ENCODE measurements at places on chromosomes 7 and 10.

DNA sequence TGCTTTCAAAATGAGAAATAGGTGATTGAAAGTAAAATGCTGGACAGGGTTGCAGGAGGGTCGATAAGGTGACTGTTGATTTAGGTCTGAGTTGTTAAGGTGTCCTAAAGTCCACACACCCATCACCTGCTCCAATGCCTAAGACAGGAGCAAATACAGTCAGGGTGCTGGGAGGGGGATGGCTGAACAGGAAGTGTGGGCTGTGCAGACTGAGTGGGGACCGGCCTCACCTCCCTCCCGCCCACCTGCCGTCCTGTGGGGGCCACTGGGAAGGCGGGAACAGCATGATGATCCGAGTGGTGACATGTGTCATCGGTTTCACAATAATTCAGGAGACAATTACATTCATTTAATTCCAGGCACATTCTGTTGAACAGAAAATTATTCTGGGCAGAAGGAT, 260.8 kb downstream of the DNAJB6 start:
- no peak for DNase-seq

- DNase-seq: no peak
Observed at GRCh38 chr10:116001262-116001857, 271.6 kb downstream of the GFRA1 start.

DNA sequence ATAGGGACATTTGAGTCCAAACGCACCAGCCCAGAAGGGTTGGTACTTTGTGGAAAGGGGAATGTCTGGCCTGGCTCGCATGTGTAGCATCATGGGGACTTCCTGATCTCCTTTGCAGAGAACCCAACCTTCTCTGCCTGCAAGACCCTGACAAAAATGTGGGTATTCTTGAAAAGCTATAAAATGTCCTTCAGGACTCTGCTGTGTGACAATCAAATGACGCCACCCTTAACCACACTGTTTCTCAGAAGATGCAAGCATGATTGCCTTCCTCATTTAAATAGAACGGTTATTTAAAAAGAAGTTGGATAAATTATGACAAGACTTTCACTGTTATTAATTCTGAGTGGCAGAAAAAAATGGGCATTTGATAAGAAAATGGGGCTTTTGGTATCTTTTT, 15.1 kb upstream of the GPR15LG start:
- no peak for DNase-seq

DNA sequence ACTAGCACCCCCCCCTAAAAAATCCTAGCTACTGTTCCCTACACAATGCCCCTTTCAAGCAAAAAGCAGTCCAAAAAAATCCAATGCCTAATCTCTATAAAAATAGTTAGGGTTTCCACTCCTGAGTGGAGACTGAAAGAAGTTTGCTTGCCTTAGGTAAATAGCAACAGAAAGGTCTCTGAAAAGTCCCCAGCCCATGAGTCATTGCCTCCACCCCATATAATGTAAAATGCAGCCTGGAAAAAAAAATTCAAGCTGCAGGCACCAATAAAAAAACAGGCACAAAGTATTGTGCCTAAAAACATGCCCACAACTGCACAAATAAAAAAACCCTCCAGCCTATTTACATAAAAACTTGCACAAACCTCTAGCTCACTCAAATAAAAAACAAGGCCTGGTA, 47.5 kb downstream of the ZNF680 start:
- DNase-seq: no peak

GRCh38 chr10:74034301-74034700, 36.4 kb downstream of the VCL start:
- DNase-seq: no peak

DNA sequence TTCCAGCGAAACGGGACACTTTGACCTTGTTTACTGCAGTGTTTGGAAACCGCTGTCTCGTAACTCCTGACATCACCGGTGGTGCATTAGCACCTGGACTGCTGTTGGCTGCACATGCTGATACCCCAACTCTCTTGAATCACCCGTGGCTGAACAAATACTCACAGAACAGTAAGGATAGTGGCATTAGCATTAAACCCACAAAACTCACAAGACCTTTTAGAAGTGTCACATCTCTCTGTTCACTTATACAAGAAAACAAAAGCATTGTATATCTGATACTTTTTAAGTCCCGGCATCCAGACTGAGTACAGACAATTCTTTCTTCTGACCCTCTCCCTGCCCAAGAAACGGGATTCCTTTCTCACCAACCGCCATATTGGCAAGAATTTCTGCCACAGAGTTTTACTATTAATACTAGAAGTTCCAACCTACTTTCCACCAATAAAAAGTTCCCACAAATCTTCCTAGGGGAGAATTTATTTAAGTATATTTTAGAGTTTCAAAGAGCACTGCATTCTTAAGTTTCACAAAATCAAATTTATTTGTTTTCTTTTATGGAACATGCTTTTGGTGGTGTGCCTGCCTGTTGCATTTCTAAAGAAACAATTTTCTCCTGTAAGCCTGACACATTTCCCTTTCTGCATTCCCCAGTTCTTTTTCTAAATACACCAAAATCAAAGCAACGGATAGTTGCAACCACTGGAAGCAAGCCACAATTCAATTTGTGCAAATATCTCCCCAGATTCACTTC, 208.4 kb upstream of the KLF14 start:
- DNase-seq: no peak

- DNase-seq: no peak
Observed at GRCh38 chr10:130456616-130457015, 320.4 kb downstream of the GLRX3 start.

DNA sequence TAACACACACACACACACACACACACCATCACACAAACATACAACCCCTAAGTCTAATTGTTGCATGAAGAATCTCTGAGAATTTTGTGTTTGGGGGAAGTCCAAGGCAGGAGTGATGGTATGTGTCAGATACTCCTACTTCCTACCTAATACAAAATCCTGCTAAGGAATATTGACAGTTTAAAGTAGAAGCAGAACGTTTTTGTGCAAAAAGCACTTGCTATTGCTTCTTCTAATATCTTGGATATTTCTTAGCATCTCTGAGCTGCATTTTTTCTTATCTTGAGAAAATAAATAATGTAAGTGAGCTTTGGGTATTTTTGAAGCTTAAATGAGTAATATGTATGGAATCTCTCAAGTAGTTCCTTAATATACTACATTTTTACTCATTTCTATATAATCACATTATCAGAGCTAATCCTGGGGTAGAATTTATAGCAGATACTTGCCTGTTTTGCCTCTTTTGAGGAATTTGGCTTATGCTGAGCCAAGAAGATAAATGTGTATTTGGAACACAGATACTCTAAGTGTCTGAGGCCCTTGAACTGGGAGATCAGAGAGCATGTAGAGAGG, 212.3 kb downstream of the DKK1 start:
- DNase-seq: no peak

DNA sequence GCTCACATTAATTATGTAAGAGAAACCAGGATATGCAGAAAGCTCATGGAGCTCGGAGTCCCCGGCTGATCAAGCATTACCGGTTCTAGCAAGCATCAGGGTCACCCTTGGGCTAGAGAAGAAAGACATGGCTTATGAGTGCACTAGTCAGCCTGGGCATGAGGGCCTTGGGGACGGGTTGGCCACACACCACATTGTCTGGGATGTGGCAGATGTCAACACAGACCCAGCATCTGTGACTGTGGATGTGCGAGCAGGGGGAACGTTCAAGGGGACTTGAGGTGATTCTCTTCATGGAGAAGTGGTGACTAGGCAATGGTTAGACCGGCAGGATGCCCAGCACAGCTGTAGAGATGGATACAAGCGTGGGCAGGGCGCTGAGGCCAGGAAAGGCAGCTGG, 13.7 kb downstream of the ZMIZ2 start:
- DNase-seq: no peak

DNA sequence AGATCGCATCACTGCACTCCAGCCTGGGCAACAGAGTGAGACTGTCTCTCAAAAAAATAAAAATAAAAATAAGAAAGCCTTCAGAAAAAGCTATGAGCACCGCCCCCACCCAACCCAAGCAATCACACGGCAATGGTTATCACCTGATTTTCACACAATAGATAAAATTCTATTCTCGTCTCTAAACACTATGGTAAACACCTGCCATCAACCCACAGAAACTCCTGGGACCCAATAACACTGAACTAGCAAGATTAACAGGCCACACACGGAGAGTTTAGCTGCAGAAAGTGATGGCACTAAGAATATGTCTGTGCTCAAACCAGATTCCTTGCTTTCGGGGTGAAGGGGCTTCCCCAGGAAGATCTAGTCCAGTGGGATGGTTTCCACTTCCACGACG, 173.8 kb downstream of the DIP2C start:
- no peak for DNase-seq

- peak; percentile 62 for DNase-seq
Observed at GRCh38 chr10:69092959-69093850, 5.3 kb downstream of the SRGN start.

GRCh38 chr10:126842836-126843235, 62.4 kb upstream of the DOCK1 start:
- no peak for DNase-seq
